ENCODE measurements at places on chromosomes 6 and 20.

DNA sequence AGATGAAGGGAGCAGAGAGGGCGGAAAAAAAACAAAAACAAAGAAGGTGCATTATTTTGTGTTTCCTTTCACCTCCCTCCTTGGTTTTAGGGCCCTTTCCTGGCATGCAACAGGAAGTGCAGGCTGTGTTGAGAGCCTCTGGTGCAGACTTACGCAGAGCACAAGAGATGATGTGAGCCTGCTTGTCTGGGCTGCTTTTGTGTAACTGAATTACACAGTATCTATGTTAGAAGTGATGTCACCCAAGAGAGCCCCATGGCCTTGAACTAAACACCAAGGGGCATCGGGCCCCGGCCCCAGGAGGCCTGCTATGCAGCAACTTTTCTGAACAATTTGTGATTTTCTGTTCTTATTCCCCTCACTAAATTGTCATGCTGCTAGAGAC is 25.5 kb downstream of the GNAS start:
- DNase-seq, result no peak

DNA sequence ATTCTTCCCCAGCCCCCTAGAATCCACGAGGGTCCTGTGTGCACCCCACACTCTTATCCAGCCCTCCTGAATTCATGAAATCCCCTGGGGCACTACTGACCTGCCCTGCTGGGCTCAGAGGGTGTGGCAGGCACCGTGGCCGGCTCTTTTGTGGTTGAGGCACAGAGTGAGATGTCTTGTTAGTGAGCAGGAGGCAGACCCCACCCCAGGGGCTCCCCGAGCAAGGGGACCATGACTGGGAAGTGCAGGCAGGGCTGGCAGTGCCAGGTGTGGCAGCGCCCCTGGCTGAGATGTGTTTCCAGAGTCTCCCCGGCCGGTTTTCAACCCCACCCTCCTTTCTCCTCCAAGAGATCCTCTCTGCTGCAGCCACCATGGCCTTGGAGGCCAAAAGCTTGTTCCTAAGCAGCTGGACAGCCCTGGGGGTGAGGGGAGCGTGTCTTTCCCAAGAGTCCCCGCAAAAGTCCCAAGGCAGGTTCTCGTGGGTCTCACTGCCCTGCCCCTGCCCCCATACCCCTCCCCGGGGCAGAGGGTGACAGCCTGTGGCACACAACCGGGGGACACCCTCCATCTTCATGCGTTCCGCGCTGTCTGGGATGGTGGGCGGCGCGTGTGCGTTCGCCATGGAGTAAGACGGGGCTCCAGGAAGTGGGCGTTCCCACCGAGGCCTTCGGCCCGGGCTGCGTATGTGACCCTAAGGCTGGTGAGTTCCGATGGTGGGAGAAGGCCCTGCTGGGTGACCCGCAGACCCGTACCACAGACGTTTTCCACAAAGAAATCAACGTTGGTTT is 208.9 kb downstream of the TAF4 start:
- no peak for DNase-seq

GRCh38 chr20:57412347-57413029 is 21.3 kb downstream of the RBM38 start:
- no peak for DNase-seq

GRCh38 chr6:150881911-150882481 is 16.5 kb downstream of the MTHFD1L start:
- DNase-seq, result no peak

- DNase-seq, result no peak
These were observed 54.3 kb downstream of the PPP1R14C start for GRCh38 chr6:150196942-150197745.

GRCh38 chr6:157289764-157290163 is 33.6 kb downstream of the TMEM242 start:
- DNase-seq, result no peak

DNA sequence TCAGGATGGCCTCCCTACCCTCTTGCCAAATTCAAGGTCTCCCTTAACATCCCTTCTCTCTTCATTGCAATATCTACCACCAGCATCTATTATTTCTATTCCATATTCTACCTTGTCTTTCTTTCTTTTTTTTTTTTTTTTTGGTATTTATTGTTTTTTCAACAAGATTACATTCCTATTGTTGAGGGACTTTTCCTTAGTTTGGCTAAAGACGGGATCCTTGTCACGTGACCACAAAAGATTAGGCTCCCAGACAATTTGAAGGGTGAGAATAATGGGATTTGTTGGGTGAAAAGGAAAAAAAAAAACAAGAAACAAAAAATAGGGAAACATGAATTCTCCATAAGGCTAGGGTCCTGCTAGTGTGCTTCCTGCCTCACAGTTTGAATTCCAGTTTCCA is 124.3 kb upstream of the MCHR2 start:
- no peak for DNase-seq

- DNase-seq, result no peak
These were observed 188.8 kb upstream of the BTBD3 start for GRCh38 chr20:11728937-11729336.

GRCh38 chr20:14441201-14441600 is 103.8 kb upstream of the FLRT3 start:
- DNase-seq, result no peak

- no peak for DNase-seq
These were observed 61.2 kb upstream of the CDYL start for GRCh38 chr6:4714961-4715501.

GRCh38 chr6:40391086-40391485 is 196.1 kb downstream of the LRFN2 start:
- no peak for DNase-seq

- no peak for DNase-seq
These were observed 10.0 kb downstream of the REV3L start for GRCh38 chr6:111472933-111473435.

DNA sequence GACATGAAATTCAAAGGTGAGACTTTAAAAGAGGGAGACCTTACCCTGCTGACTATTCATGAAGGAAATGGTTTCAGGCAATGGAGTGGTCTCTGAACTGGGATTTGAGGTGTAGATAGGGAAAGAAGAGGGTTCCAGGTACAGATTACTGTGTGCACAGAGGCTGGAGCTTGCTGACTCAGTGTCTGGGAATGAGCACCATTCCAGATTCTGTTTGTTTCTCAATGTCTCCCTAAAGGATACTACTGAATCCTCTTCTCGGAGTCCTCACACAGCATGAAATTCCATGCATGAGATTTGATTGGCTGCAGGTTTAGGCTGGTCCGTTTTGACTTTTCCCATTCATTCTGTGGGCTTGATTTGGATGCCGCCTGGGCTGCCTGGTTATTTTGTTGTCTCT is 49.0 kb downstream of the PPP1R14C start:
- no peak for DNase-seq

- no peak for DNase-seq
These were observed 70.2 kb downstream of the TENT5A start for GRCh38 chr6:81682235-81682795.

DNA sequence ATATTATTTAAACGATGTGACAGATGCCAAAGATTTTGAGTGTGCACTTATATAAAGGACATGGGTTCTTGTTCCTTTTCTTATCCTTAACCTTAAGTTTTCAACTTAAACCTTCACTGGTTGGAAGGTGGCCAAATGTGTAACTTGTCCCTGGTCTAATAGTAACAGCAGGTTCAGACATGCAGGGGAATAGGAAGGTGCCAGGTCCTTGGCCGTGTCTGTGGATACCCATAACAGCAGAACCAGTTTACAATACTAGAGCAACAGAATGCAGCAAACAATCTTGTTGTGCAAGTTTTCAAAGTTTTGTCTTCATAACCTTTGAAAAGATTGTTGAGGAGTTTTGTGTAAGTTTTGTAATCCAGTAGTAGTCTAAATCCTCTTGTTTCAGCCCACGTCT is 4.4 kb downstream of the MYB start:
- no peak for DNase-seq

GRCh38 chr20:10328897-10329255 is 105.1 kb downstream of the MKKS start:
- no peak for DNase-seq

GRCh38 chr20:61753316-61753942 is 312.3 kb downstream of the TAF4 start:
- DNase-seq, result no peak

DNA sequence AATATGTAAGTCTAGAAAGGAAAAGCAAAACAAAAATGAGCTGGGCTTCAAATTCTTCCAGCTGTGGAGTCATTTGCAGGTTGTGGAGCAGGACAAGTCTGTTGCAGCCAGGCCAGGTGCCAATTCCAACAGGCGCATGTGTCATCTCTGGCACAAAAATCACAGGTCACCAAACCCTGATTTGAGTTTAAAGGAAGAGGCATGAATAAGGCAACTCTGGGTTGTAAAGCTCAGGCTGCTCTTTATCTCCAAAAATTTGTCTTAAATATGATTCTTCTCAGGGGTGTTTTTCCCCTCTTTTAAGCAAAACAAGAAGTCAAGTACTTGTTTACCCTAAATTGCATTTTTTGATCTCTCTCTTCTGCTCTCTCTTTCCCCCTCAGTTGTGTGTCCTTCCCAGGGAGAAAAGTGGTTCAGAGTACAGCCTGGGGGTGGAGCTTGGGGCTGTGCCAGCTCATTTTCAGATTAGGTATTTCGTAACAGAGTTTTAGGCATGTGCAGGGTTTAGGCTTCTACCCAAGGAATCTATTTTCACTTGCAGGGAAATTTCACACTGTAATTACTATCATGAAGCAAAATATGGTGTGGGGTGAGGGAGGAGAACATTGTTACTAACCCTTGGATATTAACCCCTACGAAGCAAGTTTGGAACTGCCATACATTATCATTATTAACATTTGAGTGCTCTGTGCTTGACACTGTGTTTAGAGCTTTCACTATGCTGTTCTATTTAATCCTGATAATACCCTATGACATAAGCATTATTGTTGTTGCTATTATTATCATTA is 8.3 kb upstream of the NCOA3 start:
- DNase-seq, result no peak

DNA sequence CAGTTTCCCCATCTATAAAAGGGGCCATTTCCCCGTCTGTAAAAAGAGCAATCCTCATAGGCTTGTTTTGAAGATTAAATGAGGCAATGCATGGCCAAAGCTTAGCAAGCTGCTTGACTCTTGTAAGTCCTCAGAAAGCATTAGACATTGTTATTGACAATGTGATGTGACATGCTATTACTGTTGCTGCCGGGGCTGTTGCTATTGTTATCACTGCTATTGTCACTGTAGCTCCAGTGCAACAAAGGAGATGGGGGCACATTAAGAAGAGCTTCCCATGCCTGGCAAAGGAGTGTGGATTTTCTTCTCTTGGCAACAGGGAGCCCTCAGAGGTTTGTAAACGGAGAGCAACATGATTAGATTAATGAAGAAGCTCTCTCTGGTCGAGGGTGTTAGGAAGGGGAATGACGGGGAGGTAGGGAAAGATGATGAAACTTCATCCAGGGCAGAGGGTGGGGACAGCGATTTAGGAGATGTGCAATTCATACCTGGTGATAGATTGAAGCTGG is 33.1 kb upstream of the FAM83D start:
- DNase-seq, result no peak

DNA sequence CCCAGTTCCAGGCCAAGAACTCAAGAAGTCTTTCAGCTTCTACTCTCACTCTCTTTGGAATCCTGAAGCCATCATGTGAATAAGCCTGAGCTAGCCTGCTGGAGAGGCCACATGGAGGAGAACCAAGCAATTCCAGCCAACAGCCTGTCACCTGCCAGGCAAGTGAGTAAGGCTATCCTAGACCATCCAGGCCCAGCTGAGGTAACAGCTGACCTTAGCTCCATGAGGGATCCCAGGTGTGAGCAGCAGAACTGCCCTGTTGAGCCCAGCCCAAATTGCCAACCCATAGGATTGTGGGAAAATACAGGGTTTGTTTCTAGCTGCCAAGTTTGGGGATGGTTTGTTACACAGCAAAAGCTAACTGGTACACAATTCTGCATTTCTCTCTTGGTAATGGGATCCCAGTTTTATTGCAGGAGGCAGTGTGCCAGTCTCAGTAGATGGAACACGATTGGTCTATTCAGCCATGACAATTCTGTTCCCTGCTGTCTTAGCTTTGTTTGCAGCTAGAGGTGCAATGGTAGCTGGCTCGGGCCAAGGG is 5.5 kb downstream of the SRXN1 start:
- DNase-seq, result no peak
